KBM-7 (cell line): ENCODE measurements at places on chromosomes 16 and 17.
A peak's percentile ranks its signal among the peaks of the same experiment; 100 is the strongest.

DNA sequence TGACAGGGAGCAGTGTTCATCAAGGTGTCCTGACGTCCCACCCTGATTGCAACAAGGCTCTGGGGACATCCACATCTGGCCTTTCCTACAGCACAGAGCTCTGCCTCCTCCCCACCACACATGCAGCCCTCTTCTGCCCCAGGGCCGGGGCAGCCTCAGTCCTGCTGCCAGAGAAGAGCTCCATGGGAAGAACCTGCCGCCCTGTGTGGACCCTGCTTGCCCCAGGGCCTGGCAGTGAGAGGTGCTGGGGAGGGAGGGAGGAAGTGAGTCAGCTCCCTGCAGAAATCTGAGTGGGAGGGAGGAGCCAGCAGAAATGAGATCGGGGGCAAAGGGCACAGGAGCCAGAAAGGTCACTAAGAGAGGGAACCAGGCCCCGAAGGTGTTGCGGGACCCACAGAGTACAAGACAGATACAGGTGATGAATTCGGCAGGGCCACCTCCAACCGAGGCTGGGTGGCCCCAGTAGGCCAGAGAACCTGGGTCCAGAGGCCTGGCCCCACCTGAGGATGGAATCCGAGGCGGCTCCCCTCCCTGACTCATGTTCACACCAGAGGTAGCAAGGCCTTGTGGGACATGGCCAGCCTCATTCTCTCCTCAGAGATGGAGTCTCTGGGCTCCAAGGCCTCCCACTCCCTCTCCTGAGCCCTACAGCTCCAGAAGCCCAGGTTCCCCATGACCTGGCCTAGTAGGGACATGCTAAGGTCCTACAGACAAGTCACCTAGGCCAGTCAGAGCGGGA is 24.8 kb downstream of the MYO18A start:
- DNase-seq, result peak; percentile 62

DNA sequence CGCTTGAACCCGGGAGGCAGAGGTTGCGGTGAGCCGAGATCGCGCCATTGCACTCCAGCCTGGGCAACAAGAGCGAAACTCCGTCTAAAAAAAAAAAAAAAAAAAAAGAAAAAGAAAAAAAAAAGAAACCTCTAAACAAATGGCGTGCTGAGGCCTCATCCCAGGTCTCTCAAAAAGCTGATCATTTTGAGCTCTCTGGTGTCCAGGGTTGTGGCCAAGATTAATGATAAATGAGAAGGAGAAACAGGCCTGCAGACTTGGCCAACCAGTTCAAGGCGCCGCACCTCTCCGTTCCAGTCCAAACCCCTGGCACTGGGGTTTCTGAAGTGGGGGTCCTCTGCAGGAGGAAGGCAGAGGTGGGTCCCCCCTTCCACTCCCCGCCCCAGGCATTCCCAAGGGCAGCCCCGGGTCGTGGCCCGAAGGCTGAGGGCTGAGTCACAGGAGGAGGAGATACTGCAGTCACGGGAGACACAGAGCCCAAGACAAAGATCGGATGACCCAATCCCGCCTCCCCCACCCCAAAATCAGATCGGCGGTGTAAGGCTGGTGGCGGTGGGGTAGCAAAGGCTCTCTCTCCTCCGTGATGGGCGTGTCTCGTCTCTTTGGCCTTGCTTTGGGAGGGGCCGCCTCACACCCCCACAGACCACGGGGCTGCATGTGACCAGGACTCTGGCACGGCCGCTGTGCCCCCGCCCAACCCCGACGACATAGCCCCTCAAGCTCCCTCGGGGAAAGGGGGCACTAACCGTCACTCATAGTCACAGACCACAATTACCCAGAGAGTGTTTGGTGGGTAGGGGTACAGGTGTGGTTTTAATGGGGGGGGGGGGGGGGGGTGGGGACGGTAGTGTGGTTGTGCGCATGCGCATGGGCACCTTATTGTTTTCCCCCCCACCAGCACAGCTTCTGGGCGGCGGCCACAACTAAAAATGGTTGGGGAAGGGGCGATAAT is 1.1 kb downstream of the VAT1 start:
- DNase-seq, result peak; percentile 71

- no peak for DNase-seq
Measured at GRCh38 chr17:80187515-80187941, 17.7 kb downstream of the CARD14 start.

DNA sequence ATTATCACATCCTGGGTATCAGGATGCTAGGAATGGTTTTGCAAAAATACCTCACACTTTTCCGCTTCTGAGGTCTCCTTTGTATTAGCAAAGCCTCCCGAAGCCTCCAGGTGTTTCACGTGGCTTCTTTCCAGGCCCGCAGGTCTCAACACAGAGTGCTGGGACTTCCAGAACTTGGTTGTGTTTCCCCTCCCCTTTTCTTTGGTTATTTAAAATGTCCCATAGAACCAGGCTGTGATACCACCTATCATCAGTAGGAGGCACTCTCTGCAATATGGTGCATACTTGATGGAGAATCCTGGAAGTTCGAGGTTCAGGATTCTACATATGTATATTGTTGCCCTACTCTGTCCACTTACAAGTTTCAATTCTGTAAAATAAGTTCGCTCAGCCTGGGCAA is 28.8 kb downstream of the ATP2C2 start:
- DNase-seq, result peak; percentile 13

GRCh38 chr16:79665970-79666369 is 65.4 kb upstream of the MAF start:
- DNase-seq, result no peak

DNA sequence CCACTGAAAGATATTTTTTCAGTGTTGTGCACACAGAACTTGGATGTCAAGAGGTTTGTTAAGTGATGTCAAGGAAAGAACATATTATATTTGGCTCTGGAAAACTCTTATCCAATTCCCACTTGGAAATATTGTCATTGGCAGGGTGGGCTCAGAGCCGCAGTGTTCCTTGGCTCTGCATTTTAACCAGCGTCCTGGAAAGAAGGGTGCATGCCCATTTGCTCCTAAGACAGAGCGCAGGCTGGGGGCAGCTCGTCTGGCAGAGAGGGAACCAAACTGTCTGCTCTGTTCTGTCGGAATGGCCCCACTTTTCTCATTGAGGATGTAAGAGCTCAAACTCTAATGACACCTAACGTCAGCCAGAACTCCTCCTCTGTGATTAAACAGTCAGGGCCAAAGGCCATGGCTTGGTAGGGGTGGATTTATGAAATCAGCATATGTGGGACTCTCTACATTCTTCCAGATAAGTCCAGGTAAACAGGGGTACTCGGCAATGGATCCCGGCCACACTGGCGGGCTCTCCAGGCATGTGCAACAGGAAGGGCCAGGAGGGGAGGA is 18.0 kb downstream of the SLC47A1 start:
- no peak for DNase-seq

DNA sequence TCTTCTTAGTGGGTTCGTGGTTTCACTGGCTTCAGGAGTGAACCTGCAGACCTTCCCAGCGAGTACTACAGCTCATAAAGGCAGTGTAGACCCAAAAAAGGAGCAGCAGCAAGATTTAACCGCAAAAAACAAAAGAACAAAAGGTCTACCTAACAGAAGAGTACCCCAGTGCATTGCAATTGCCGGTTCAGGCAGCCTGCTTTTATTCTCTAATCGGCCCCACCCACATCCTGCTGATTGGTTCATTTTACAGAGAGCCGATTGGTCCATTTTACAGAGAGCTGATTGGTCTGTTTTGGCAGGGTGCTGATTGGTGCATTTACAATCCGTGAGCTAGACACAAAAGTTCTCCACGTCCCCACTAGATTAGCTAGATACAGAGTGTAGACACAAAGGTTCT is 2.0 kb upstream of the ARRB2 start:
- DNase-seq, result peak; percentile 50

- no peak for DNase-seq
Measured at GRCh38 chr17:385836-386140, 33.2 kb upstream of the RPH3AL start.

DNA sequence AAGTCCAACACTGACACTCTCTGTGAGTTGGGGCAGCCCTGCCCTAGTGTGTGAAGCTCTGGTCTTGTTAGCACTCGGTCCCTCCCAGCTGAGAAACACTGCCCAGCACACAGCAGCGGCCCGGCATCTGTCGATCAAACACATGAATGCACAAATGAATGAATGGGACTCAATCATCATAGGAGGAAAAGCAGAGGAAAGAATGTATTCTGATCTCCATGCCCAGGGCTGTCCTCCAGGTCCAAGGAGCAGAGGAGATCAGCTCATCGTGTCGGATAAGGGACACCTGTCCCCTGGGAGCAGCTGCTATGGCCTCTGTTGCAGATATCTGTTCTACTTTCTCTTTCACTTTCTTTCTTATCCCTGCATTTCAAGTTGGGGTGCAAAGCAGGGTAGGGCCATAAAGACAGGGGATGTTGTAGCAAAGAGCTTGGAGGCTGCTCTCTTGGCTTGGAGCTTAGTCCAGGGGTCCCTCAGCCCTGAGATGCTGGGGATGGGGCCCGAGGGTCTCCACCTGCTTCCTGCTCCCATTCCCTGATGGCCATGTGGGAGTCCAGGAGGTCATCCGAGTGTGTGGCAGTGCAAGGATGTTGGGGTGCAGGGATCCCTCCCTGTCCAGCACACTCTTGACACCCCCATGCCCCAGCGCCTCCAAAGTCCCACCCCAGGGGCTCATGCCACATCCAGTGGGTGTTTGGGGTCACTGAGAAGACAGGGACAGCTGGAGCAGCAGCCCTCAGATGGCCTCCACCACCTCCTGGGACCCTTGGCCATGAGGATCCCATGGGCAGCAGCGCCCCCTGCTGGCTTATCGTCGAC is 88.2 kb downstream of the IRF8 start:
- DNase-seq, result no peak

GRCh38 chr16:83689385-83689831 is 118.4 kb upstream of the HSBP1 start:
- DNase-seq, result peak; percentile 1

DNA sequence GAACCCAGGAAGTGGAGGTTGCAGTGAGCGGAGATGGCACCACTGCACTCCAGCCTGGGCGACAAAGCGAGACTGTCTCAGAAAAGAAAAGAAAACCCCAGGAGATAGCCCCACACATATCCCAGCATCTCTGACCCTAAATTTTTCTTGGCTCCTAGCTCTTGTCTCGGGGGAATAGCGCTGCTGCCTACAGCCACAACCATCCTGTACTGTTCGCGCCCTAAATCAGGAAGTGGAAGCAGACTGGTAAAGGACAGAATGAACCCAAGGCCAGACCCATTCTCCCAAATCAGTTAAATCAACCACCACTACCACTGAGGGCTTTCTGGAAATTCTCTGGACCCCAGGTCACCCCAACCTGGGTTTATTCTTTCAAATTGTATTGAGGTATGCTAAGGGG is 1.7 kb downstream of the CTDNEP1 start:
- peak; percentile 49 for DNase-seq

DNA sequence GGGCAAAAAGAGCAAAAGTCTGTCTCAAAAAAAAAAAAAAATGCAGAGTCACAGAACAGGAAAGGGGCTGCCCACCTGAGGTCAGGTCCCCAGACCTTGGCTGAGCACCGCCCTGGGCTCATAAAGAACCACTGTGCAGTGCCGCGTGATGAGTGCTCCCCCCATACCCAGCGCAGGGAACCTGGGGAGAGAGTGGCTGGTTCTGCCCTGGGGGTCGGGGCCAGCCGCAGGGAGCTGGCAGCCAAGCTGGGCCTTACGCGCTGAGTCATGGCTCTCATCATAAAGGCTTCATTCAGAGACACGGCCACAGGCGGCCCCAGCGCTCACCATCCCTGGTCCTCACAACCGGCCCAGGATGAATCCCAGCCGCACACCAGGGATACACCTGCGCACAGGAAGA is 80.7 kb downstream of the RAB11FIP4 start:
- no peak for DNase-seq

DNA sequence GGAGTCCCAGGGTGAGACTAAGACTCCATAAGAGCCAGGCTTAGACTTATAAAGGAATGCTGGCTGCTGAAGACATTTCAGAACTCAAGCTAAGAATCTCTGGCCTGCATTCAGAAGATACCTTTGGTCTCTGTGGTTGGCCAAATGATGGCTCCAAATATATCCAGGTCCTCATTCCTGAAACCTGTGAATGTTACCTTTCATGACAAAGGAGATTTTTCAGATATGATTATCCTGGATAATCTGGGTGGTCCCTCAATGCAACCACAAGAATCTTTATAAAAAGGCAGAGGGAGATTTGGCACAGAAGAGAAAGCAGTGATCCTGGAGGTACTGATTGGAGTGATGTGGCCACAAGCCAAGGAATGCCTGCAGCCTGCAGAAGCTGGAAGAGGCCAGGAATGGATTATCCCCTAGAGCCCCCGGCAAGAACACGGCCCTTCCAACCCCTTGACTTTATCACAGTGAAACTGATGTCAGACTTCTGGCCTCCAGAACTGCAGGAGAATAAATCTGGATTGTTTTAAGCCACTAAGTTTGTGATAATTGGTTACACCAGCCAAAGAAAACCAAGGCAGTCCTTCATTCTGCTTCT is 253.3 kb downstream of the SLC39A11 start:
- no peak for DNase-seq

DNA sequence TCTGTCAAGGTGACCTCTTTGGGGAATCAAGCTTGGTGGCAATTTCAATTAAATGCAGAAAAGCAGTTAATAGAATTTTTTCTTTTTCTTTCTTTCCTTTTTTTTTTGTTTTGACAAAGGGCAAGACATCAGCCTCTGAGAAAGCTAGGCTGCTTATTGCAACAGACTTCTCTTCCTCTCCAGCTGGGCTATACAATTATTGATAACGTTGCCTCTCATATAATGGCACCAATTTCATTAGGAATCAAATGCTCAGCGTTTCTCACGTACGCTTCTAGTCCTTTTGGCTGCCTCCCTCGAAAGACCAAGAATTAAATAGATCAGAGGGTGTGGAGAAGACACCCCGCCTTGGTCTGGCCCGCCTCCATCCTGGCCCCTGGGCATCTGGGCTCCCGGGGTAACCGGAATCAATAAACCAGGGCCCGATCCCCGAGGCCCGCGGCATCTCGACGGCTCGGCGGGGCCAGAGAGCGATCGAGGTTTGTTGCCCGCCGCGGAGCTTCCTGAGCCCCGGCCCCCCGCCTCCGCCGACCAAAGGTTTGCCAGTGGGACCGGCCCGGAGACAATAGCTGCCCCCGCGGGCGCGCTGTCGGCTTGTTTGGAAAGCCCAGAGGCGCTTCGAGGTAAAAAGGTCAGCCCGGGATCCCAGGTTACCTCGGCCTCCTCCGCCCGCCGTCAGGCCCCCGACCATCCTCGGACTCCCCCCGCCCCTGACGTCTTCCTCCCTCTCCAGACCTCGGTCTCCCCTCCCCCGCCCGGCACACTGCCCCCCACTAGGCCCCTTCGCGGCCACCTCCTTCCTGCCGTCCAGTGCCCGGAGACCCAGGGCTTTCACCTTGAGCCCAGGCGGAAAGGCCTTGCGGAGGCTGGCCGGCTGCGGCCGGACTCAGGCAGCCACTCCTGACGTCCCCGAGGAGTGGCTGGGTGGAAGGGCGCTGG is 3.9 kb downstream of the HOXB1 start:
- no peak for DNase-seq

- no peak for DNase-seq
Measured at GRCh38 chr16:73202161-73202729, 154.3 kb upstream of the ZFHX3 start.
